ENCODE measurements at places on chromosomes 5 and 9. TPM values are rescaled to one million over a fixed set of nuclear protein-coding genes. Genes with fewer than 3 reads are reported as not detected.

DNA sequence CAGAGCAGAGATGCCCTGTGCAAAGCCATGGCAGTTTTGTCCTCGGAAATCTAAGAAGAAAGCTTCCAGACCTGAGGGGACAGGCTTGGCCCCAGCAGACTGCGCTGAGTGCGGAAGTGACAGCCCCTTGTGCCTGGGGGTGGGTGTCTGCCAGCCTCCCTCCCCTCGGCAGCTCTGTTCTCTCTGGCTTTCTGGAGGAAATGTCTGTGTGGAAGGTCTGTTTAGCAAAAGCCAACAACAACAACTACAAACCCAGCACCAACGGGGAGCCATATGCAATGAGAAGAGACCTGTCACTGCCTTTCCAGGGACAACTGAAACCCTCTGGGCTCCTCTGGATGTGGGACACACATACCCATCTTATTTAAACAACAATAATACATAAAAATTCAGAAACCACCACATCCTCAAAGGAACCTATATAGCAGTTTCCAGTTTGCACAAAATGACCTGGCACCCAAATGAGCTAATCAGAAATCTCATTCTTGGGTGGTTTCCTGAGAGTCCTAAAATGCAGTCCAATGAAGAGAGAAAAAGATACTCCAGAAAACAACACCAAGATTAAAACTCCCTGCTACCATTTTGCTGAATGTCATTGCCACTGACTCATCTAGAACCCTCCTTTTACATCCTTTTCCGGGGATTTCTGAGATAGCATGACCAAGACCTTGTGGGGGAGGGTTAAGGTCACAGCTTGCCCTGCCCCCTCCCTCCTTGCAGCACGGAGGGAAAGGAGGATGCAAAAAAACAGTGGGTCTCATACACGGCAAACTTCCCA, 97.7 kb downstream of the AK8 start:
- DNase-seq, result no peak

- peak; percentile 32 for DNase-seq
These were observed 31.7 kb upstream of the NR3C1 start for GRCh38 chr5:143435210-143435657.

DNA sequence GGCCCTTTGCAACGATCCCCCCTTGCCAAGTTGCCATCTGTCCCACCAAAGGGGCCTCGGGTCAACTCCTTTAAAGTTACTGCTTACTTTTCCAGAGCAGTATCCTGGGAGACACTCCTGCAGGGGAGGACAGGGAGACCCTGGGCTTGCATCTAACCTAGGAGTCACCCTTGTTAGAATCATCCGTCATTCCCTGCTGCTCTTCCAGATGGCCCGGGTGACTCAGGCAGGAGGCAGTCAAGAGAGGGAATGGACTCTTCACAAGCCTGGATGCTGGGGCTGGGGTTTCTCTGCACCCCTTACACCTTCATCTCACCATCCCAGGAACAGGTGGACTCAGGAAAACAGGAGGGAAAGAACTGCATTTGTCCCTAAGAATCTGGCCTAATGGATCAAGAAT, 175.6 kb downstream of the GABBR2 start:
- DNase-seq, result no peak

- peak; percentile 42 for DNase-seq
These were observed 13.6 kb upstream of the LAMC3 start for GRCh38 chr9:130995086-130996011.

DNA sequence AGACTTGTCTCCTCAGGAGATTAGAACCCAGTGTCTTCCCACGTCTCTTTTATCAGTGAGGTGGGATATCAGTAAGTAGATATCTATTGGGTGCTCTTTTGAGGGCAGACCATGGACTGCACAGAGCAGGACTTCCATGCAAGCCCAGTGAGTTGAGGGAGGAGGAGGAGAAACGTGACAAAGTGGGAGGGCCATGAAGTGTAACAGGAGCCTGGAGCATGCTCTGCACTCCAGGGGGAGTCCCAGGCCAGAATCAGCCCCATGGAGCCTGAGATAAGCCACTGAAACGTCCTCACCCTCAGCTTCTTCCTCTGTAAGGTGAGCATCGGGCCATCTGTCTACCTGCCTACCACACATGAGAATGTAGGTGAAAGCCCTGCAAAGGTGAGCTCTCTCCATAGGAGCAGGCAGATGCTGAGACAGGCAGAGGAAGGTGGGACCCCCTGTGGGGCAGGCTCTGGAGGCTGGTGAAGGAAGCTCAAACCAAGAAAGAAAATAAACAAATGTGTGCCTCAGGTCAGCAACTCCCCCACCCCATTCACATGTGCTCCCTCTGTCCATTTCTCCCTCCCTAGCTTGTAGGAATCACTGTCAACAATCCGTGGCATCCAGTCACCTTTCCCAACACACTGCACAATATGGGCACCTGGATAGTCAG, 87.4 kb downstream of the NRG2 start:
- DNase-seq, result peak; percentile 47

- no peak for DNase-seq
These were observed 444.7 kb downstream of the HINT1 start for GRCh38 chr5:130720355-130720754.

DNA sequence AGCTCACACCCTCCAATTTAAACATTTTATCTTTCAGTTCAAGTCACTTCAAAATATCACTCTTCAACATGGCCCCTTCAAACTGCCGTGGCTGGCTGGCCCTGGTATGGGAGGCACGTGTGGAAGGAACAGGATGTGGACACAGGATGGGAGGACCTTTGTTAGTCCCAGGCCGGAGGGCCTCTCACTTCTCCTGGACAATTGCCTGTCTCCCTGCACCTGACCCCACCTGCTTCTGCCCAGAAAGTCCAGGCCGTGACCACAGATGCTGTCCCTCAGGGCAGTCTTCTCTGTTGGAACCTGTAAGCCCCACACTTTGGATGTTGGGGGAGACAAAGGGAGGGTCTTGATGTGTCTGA, 19.4 kb downstream of the AMBP start:
- DNase-seq, result no peak

DNA sequence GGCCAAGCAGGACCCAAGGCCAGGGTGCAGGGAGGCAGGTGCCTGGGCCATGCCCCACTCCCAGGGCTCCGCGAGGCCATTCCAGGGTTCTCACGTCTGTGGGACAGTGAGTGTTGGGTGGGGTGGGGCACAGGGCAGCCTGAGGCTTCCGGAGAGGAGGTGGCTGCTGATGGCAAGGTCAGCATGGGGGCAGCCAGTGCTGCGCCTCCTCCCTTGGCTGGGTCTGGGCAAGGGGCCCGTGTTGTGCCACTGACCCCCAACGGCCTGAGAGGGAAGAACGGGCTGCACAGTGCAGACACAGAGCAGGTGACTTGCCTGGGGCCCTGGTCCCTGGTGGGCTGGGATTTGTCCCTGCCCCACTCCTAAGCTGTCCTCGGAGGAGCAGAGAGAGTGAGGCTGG, 82.1 kb downstream of the RXRA start:
- no peak for DNase-seq

- no peak for DNase-seq
These were observed 460.8 kb downstream of the CDH10 start for GRCh38 chr5:24183981-24184380.

DNA sequence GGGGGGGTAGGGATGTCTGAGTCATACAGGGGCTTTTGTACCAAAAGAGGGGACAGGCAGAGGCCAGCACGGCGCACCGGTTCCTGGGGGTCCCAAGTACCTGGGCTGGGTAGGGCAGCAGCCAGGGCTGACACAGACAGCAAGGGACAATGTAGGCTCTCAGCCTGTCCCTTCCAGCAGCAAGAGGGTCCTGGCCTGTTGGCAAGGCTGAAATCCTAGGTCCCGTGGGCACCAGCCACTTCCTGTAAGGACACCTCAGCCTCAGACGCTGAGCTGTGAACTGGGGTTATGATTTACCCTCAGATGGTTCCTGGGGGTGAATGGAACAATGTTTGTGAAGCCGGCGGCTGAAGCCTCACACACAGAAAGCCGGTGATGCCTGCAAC, 41.3 kb downstream of the NACC2 start:
- DNase-seq, result no peak

DNA sequence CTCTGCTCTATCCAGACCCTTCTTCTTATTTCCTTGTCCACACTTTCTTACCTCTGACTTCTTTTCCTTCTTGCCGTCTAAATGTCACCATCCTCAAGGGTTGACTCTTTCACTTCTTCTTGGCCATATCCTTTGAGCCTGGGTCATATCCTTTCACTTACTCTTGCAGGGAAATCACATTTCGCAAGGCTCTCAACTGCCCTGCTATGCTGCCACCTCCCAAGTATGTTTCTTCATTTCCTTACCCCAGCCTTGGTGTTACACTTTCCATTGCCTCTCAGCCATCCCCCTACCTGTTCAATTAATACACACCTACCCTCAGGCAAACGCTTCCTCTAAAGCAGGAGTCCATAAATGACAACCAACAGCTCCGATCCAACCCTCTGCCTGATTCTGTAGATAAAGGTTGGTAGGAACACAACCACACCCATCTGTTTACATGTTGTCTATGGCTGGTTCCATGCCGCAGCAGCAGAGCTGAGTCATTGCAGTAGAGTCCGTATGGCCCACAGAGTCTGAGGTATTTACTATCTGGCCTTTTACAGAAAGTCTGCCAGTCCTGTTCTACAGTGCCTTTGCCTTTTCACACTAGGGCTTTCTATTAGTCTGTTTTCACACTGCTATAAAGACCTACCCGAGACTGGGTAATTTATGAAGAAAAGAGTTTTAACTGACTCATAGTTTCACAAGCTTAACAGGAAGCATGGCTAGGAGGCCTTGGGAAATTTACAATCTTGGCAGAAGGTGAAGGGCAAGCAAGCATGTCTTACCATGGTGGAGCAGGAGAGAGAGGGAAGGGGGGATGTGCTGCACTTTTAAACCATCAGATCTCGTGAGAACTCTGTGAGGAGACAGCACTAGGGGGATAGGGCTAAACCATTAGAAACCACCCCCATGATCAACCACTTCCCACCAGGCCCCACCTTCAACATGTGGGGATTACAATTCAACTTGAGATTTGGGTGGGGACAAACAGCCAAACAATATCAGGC, 97.9 kb downstream of the SV2C start:
- no peak for DNase-seq

DNA sequence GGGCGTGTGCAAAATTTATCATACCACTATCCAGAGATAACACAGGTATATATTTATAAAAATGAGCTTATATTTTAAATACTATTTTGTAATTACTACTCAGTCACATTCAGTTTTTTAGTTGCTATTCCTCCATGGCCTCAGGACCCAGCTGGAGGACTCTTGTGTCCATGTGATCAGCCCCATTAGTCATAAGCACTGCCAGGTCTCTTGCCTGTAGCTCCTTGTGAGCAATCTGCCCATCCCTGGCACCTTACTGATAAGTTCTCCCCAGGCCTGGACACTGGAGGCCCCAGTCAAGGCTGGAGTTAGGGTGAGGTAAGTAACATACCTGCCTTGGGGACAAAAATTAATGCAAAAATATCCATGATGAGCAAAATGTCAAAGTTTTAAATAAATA, 29.5 kb upstream of the ADRB2 start:
- no peak for DNase-seq

COL15A1 gene
- total RNA-seq, result 55.5 TPM

FAM151B gene
- total RNA-seq, result 2.8 TPM

ADRB2 gene
- 0.79 TPM for total RNA-seq

TMC1 gene
- 2.0 TPM for total RNA-seq

CSF1R gene
- 4.3 TPM for total RNA-seq

IFNA2 gene
- total RNA-seq, result 1.3 TPM
